AG04450 (cell line): ENCODE measurements at places on chromosomes 5 and 9.

DNA sequence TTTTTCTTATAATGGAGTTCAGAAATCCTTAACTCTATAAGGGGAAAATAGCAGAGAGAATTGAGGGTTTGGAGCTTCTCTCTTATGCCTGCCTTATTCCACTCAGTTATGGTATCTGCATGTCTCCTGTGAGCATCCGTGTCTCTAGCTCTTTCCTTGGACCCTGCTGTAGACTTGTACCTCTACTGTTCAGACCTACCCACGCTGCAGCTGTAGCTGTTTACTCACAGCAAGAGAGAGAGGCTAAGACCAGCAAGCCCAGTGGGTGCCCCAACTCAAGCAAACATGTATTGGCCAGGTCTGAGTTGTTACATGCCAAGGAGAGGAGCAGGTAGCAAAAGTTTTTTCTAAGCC, 7.1 kb upstream of the PCSK1 start:
- DNase-seq = no peak

DNA sequence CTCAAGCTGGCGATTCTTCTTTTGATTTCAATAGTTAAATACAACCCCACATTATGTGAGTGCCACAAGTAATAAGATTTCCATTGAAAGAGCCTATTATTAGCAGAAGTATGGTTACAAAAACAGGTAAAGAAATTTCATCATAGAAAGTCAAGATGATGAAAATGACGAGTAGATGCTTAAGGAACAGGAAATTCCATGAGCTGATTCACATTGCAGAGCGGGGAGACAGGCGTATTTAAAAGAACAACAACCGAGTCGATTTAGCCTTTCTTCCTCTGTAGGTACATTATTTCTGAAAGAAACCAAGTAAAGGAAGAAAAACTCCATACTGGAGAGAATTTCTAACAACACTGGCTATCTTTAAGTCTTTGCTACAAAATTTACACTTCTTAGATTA, 310.4 kb downstream of the SLF1 start:
- no peak for DNase-seq

- DNase-seq = no peak
Observed at GRCh38 chr5:172170251-172170701, 17.7 kb downstream of the STK10 start.

DNA sequence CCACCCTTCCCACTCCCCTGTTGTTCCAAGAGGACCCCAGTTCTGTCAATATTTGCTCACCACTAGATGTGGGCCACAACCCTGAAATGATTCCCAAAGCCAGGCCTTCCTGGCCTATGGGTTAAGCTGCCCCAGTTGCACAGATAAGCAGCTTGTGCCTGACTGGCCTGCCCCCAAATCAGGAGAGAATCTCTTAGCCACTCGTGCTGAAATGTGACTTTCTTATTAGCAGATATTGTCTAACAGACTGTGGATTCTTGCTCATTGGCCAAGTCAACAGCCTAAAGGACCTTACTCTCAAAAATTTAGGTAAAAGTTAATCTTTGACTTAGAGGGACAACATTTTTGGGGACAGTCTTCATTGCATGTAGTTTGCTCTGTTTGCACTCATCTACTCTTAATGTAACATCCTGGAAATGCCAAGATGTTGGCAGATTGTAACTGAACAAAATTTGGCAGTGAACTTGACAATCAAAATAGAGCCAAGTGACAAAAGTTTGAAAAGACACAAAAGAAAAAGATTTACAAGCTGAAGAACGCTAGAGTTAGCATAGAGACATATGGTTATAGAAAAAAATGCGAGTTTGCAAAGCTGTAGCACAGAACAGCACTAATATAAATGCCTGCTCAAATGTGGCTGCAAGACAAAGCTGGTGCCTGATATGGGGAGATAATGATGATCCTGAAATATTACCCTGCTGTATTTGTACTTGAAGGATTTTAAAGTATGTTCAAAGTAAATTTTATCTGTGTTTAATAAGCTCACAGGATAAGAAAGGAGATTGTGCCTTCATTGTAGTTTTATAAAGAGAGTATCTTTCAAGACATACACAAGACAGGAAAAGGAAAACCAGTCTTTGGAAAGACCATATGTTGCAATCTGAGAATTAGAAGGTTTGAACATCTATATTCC, 29.0 kb upstream of the FSD1L start:
- no peak for DNase-seq

GRCh38 chr9:123339666-123340510, 16.1 kb upstream of the CRB2 start:
- DNase-seq = no peak

- no peak for DNase-seq
Observed at GRCh38 chr5:142095651-142096330, 12.8 kb upstream of the NDFIP1 start.

GRCh38 chr5:160376416-160376815, 6.0 kb upstream of the C1QTNF2 start:
- DNase-seq = no peak

DNA sequence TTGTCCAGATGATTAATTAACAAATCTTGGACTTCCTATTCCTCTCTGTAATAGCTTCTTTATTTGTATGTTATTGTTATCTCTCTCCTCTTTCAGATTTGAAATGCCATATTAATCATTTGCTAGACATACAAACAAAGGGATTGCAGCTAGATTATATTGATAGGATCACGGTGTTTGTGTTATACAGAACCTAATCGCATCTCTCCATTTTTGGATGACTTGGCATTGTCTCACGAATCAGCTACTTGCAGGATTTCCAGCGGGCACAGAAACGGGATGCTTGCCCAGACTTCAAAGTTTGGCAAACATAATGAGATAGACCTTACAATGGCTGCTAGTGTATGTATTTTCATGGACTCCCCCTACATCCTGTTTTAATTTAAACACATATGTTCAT, 368.1 kb downstream of the TLE4 start:
- DNase-seq = no peak

- DNase-seq = no peak
Observed at GRCh38 chr9:3508521-3509291, 17.1 kb downstream of the RFX3 start.
